Naive thymus-derived CD8-positive, alpha-beta T cell (primary cell): ENCODE measurements at places on chromosomes 4 and X. TPM values are rescaled to one million over a fixed set of nuclear protein-coding genes. Genes with fewer than 3 reads are reported as not detected.

DNA sequence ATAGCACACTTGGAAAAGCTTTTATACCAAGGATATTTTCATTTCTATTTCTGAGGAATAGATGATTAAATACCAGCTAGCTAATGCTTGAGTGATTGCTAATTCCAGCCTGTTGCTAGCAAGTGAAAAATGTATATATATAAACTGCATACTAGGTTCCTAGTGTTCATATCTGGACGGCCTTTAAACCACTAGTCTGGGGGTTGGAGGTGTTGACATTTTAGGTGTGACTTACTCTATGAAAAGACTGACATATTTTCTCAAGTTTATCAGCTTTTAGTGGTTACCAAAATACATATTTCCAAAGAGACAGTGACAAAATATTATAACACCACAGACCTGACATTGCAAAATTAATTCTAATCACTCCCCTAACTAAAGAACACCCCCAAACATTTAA lies 44.7 kb downstream of the MTMR8 start:
- peaks cover 6% of the 10 kb centered on the region for H3K4me1 ChIP-seq
- H3K4me3 ChIP-seq, result no peak overlapping the region
- H3K36me3 ChIP-seq, result peaks cover 25% of the 10 kb centered on the region
- no peak for DNase-seq
- no peaks in the 10 kb centered on the region for H3K27me3 ChIP-seq

DNA sequence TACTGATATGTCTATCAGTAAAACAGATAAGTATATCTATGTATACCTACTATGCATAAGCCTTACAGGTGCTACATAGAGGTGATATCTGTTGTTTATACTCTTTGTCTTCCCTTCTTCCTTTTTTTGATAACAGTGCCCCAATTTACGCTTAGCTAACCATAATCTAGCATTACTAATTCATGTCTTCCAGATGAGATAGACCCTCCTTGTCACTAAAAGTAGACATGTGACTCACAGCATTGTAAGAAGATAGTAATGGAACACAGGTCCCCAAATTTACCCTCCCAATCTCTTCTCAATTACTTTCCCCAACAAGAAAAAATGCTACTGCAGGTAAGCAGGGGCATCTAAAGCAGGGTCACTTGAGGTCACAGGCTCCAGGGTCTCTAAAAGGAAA lies 7.9 kb upstream of the NFKB1 start:
- DNase-seq, result no peak
- no peaks in the 10 kb centered on the region for H3K36me3 ChIP-seq
- no peaks in the 10 kb centered on the region for H3K27me3 ChIP-seq
- H3K4me3 ChIP-seq, result no peak overlapping the region
- peak overlapping the region; percentile 53 for H3K27ac ChIP-seq
- peaks cover 17% of the 10 kb centered on the region for H3K4me1 ChIP-seq

DNA sequence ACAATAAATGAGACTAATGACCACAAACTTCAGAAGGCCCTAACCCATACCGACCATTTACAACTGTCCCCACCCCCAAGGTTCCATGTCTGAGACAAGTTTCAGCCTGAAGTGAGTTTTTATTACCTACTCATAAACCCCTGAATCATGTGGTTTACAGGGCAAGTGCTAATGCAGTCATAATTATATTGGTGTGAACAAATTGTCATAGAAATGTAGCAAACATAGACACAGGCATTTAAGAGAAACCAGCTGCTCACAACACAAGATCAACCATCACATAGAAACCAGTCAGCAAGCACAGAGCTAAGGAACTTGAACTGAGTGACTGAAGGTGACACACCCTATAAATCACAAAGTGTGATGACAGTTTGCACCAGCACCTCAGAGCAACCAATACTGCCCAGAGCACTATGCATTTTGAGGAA lies 173.8 kb upstream of the MID1 start:
- no peaks in the 10 kb centered on the region for H3K4me1 ChIP-seq
- H3K27me3 ChIP-seq, result no peaks in the 10 kb centered on the region
- no peak overlapping the region for H3K27ac ChIP-seq
- H3K4me3 ChIP-seq, result no peak overlapping the region
- H3K36me3 ChIP-seq, result no peaks in the 10 kb centered on the region

GRCh38 chr4:13007802-13008470 lies 476.2 kb downstream of the RAB28 start:
- H3K4me3 ChIP-seq, result no peak overlapping the region
- H3K27ac ChIP-seq, result no peak overlapping the region
- DNase-seq, result no peak

DNA sequence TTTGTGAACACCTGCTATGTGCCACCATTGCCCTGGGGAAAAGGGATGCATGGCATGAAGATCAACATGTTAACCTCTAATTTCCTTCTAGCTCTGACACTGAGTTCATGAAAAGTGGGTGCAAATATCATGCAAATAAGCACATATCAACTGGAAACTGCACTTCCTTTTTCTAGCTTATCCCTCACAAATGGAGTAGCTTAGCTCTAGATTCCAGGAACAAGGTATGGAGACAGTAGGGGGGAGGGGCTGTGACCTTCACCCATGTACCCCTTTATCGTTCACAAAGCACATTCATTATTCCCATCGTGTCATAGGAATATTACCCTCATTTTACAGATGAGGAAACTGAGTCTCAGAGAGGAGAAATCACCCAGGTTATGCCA lies 37.4 kb downstream of the STARD8 start:
- peaks cover 6% of the 10 kb centered on the region for H3K4me1 ChIP-seq
- no peak overlapping the region for H3K4me3 ChIP-seq
- no peaks in the 10 kb centered on the region for H3K36me3 ChIP-seq
- H3K27ac ChIP-seq, result no peak overlapping the region
- peaks cover 9% of the 10 kb centered on the region for H3K27me3 ChIP-seq

DNA sequence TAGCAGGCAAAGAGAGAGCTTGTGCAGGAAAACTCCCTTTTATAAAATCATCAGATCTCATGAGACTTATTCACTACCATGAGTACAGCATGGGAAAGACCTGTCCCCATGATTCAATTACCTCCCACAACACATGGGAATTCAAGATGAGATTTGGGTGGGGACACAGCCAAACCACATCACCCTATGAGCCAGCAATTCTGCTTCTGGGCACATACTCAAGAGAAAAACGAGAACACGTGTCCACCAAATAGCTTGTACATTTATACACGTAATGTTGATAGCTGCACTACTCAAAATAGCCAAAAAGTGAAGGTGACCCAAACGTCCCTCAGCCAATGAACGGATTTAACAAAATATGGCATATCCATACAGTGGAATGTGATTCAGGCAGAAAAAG lies 94.5 kb upstream of the DHRSX start:
- H3K4me3 ChIP-seq, result no peak overlapping the region
- DNase-seq, result no peak
- peaks cover 14% of the 10 kb centered on the region for H3K36me3 ChIP-seq

- peaks cover 66% of the 10 kb centered on the region for H3K4me1 ChIP-seq
- H3K36me3 ChIP-seq, result no peaks in the 10 kb centered on the region
- no peak overlapping the region for H3K4me3 ChIP-seq
- no peaks in the 10 kb centered on the region for H3K27me3 ChIP-seq
- DNase-seq, result no peak
These were observed 69.3 kb downstream of the NBDY start for GRCh38 chrX:56798339-56798711.

GRCh38 chrX:38129366-38129765 lies 91.3 kb downstream of the SRPX start:
- H3K27me3 ChIP-seq, result peaks cover 12% of the 10 kb centered on the region
- H3K36me3 ChIP-seq, result no peaks in the 10 kb centered on the region
- no peaks in the 10 kb centered on the region for H3K4me1 ChIP-seq
- H3K4me3 ChIP-seq, result no peak overlapping the region
- no peak overlapping the region for H3K27ac ChIP-seq

DNA sequence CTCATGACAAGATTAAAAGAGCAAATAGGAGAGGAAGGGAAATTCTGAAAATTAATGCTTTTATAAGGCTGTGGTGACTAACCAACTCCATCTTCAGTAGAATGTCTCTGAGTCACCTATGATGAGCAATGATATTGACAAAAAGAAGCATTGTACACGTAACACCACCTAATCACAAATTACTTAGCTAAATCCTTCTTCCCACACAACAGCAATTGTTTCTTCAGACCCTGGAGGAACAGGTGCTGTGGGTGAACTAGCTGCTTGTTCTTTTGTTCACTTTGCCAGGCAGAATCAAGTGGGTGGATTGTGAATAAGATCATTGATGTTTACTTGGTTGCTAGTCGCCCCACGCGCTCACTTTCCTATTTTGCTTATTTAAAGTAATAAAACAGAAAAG lies 315.5 kb downstream of the CAMK2D start:
- no peak overlapping the region for H3K27ac ChIP-seq
- H3K4me1 ChIP-seq, result peaks cover 4% of the 10 kb centered on the region
- no peak overlapping the region for H3K4me3 ChIP-seq
- DNase-seq, result no peak

GRCh38 chr4:48445704-48446103 lies 37.4 kb upstream of the SLC10A4 start:
- DNase-seq, result no peak
- H3K4me3 ChIP-seq, result no peak overlapping the region
- H3K27ac ChIP-seq, result no peak overlapping the region

- H3K27ac ChIP-seq, result no peak overlapping the region
- no peaks in the 10 kb centered on the region for H3K27me3 ChIP-seq
- no peak overlapping the region for H3K4me3 ChIP-seq
- no peaks in the 10 kb centered on the region for H3K4me1 ChIP-seq
- DNase-seq, result no peak
These were observed 10.7 kb downstream of the TENT5D start for GRCh38 chrX:80430826-80431504.

DNA sequence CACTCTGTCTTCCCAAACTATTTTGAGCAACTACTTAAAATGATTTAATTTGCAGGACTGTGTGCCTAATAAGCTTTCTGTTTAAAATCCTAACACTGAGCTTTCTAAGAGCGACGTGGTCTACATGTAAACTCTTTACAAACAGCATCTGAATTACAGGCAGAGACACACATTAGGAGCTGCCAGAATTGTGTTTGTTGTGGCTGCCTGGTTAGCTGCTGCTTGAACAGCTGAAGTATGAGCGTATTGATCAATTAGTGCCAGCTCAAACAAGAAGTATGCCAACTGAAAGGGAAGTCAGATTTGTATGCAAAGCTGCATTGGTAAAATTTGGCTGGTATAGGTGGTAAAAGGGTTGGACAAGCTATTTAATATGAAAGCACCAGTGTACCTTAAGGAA lies 384.4 kb downstream of the PCDH7 start:
- no peaks in the 10 kb centered on the region for H3K27me3 ChIP-seq
- no peak for DNase-seq
- H3K4me3 ChIP-seq, result no peak overlapping the region
- H3K4me1 ChIP-seq, result no peaks in the 10 kb centered on the region

DNA sequence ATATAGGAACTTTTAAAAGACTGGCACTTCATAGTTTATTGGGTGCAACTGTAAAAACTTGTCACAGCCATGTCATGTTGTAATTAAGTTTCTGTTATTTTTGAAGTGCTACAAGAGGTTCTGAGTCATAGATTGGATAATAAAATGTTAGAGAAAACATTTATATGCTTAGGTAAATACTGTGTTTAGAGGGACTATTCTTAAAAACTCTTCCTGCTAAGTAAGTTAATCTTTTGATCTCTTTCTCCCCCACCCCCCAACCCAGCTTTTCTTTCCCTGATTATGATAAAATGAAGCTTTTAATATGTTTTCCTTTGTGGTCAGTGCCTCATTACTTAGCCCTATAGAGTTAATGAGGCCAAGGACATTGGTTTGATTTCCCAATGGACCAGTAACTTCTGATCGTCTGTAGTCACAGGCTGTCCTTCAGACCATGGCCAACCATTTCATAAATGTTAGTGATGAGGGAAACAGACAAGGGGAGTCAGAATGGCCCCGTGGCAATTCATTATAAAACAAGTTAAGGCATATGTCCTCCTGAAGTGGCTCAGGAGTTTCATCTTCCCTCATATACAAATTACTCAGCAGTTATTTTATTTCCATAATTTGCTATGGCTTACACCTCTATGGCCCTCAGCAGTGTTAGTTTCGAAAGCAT lies 3.9 kb upstream of the PDLIM5 start:
- H3K4me3 ChIP-seq, result no peak overlapping the region
- peaks cover 12% of the 10 kb centered on the region for H3K27me3 ChIP-seq
- no peak for DNase-seq
- peaks cover 12% of the 10 kb centered on the region for H3K4me1 ChIP-seq
- H3K36me3 ChIP-seq, result no peaks in the 10 kb centered on the region

GRCh38 chr4:159983082-159983481 lies 880.2 kb downstream of the RAPGEF2 start:
- no peak overlapping the region for H3K27ac ChIP-seq
- no peak overlapping the region for H3K4me3 ChIP-seq
- no peaks in the 10 kb centered on the region for H3K36me3 ChIP-seq

- no peaks in the 10 kb centered on the region for H3K4me1 ChIP-seq
- H3K4me3 ChIP-seq, result no peak overlapping the region
- no peaks in the 10 kb centered on the region for H3K36me3 ChIP-seq
These were observed 400.5 kb downstream of the PDGFC start for GRCh38 chr4:156571146-156571545.

- H3K36me3 ChIP-seq, result peaks cover 9% of the 10 kb centered on the region
- no peaks in the 10 kb centered on the region for H3K4me1 ChIP-seq
- no peak overlapping the region for H3K4me3 ChIP-seq
- no peak overlapping the region for H3K27ac ChIP-seq
- H3K27me3 ChIP-seq, result no peaks in the 10 kb centered on the region
These were observed 65.7 kb upstream of the STX18 start for GRCh38 chr4:4607336-4608213.

- peaks cover 32% of the 10 kb centered on the region for H3K4me1 ChIP-seq
- no peak overlapping the region for H3K4me3 ChIP-seq
- peak overlapping the region; percentile 72 for H3K27ac ChIP-seq
- H3K36me3 ChIP-seq, result no peaks in the 10 kb centered on the region
- no peak for DNase-seq
- H3K27me3 ChIP-seq, result no peaks in the 10 kb centered on the region
These were observed 5.8 kb downstream of the LRPAP1 start for GRCh38 chr4:3526456-3526855.

DNA sequence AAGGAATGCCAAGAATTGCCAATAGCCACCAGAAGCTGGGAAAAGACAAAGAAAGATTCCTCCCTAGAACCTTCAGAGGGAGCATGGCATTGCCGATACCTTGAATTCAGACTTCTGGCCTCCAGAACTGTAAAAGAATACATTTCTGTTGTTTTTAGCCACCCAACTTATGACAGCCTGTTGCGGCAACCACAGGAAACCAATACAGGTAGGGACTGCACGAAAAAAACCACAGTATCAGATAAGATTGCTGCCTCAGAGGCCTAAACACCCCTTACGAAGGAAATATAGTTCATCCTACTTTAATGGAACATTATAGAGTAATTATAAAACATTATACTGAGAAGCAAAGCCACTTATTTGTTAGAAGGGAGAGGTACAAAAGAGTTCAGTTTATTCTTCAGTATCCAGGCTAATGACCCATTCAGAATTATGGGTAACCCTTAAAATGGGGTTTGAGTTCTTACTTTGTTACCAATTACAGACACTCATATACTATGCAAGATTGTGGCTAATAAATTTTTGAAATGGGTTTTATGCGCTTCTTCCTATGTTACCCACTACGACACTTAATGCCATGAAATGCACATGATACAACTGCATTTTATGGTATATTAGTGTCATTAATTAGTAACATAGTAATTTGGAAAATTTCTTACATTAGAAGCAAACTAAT lies 37.4 kb upstream of the SMIM10L2A start:
- peak overlapping the region; percentile 72 for H3K4me3 ChIP-seq
- H3K36me3 ChIP-seq, result no peaks in the 10 kb centered on the region
- H3K4me1 ChIP-seq, result peaks cover 14% of the 10 kb centered on the region

CFAP47 gene
- total RNA-seq, result not detected

RASSF6 gene
- not detected for total RNA-seq

SNCA gene
- total RNA-seq, result not detected

MID1IP1 gene
- 42.7 TPM for total RNA-seq

MAP3K15 gene
- not detected for total RNA-seq

SATL1 gene
- total RNA-seq, result not detected

DCAF4L1 gene
- 0.55 TPM for total RNA-seq
